ENCODE measurements at places on chromosomes 11 and 22.

GRCh38 chr11:56764976-56765375 is 16.5 kb upstream of the OR9G4 start:
- DNase-seq, result no peak

DNA sequence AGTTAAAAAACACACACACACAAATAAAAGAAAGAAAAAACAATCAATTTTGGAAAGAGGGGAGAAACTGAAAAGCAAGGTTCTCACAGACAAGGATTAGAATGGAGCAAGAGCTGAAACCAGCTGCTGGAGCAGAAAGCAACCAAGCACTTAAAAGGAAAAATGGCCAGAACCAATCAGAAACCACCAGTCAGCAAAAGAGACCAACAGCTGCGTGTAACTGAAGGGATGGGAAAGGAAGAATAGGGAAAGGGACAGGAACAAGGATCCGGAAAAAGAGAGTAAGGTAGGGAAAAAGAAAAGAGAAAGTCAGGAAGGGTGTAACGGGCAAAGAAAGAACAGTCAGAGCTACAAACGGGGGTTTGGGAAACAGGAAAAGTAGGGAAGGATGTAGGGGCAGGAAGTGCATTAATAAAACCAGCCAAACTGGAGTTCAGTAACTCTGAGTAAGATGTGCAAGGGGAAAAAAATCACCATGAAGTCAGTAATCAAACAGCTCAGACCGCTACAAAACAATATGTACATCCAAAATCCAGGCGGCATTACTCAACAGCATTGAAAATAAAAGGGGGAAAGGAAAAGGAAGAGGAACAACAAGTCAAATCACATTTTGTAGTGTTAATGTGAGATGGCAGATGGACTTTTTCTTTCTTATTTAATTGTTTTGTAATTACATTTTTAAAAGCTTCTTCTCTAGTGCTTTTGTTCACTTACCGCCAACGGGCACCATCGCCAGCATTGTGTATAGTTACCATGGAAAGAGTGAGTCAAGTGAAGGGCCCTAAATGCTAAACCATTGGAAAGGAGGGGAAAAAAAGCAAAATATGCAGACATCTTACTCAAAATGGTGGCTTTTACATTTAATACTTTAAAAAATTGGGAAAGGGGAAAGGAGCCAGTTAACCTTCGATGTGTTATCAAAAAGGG is 49.2 kb downstream of the APOL5 start:
- no peak for DNase-seq

DNA sequence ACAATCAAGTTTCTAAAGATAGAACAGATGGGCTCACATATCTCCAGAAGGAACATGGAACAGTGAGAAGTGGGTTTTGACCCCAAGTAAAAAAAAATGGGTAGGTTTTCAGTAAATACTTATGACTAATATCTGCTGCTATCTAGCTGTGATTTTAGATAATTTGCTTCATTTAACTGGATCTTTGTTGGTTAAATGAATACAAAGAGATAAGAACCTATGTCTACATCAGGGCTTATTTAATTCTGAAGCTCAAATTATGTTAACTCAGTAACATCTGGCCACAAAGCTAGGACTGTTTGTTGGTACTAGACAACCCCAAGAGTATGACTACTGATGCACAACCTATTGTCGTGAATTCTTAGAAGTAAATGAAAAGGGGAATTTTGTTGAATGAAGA is 144.4 kb upstream of the SESN3 start:
- DNase-seq, result no peak

DNA sequence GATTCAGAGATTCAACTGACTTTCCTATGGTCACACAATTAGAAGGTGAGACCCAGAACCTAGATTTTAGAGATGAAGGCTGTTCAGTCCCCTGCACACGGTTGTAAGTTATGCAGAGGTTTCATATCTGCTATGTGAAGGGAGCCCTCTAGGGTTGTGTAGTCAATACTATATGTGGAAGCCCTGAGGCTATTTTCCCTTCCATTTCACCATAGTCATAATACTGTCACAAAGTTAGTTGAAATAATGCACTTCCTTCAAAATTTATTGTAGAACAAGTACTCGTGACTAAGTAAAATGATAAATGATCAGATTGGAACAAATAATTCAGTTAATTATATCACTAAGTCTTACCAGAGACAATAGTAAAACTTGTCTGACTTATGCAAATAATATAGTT is 48.8 kb downstream of the ENDOD1 start:
- no peak for DNase-seq

DNA sequence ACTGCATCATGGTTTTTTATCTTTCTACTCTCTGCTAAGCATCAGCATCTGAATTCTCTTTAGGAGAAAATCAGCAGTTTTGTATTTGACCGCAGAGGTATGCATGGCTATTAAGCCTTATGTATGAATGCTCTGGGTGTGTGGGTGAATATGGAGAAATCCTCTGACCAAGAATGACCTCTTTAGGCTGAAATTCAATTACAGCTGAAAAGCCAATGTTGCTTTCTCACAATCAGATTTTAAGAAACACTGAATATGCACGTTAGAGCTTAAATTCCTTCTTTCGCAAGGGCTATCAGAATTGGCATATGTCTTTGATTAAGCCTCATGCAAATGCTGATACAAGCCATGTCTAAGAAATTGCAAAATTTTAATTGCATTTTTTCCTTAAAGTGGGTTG is 43.2 kb downstream of the ARHGAP42 start:
- DNase-seq, result no peak

- no peak for DNase-seq
Measured at GRCh38 chr11:80136991-80137390, 696.2 kb upstream of the TENM4 start.

DNA sequence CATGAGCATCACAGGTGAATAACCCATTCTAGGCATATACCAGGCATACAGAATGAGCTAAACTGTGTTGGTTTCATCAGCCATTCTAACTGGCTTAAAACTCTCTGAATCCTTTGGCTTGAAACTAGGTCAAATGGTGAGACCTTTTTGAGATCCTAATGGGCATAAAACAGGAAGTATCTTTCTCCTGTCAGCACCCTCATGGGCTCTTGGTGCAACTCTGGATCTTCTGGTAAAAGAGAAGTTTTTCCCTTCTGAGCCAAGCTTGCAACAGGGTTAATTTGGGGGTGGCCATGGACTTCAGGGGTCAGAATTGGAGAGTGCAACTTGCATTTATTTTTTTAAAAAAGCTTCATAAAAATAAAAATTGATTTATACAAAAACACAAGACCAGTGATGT is 67.9 kb upstream of the GRAMD1B start:
- DNase-seq, result no peak

DNA sequence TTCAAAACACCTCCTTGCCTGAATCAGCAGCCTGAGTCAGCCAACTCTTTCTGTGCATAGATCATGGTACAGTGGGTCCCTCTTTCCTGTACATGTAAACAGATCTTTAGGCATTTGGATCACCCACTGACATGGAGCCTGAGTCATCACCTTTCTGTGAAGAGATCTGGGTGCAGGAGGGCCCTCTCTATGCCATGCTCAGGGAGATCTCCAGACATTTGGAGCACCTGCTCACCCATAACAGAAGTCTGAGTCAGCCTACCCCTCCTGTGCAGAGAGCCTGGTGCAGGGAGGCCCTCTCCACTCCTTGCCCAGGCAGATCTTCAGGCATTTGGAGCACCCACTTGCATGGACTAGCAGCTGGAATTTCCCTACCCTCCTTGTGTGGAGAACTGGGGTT is 56.2 kb upstream of the GLYAT start:
- DNase-seq, result no peak

GRCh38 chr22:45324311-45324711 is 14.6 kb downstream of the FAM118A start:
- no peak for DNase-seq

- DNase-seq, result no peak
Measured at GRCh38 chr11:3186166-3186953, 21.2 kb upstream of the OSBPL5 start.

DNA sequence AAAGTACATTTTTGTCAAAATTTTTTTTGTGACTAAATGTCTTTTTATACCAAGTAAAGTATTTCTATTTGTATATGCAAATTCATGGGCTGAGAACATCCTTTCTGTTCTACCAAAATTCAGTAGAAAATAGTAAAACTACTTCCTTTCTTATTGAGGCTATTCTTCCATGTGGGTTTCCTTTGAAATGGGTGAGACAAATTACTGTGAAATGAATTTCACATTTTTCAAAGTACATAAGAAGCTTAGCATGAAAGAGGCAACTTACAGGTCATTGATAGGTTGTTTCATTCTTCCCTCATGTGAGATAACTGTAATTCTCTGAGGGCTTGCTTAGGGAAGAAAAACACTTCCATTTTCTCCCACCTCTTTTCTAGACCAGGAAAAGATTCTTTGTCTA is 1.0 kb upstream of the OR6X1 start:
- DNase-seq, result no peak

DNA sequence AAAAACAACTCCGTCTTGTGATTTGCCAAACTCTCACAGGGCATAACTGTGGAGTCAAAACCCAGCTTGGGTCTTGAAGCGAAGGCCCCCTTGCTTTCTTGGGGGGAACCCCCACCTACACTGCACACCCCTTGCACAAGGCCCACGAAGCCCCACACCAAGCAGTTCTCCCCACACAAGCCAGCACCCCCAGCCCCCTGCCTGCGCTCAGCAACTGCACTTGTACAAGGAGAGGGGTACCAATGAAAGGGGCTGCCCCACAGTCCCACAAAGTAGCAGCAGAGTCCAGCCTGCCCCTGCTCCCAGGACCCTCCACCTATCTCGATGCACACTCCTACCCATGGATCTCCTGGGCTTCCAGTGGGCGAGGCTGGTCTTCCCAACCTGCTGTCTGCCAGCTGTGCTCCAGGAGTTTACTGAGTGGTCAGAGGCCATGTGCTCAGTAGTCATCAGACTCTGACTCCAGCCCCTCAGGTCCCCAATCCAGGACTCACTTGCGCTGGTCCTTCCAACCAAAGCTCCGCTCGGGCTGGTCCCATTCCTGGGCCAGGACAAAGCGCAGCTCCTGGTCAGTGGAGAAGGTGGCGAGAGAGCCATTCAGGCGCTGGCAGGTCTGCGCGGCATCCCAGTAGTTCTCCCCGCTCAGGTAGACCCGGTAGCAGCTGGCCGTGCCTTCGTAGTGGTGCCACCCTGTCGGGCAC is 57.7 kb downstream of the DGCR2 start:
- no peak for DNase-seq

GRCh38 chr11:115330684-115331482 is 173.3 kb downstream of the CADM1 start:
- DNase-seq, result no peak

GRCh38 chr22:17717708-17718107 is 56.6 kb downstream of the BID start:
- DNase-seq, result no peak

- peak; percentile 39 for DNase-seq
Measured at GRCh38 chr22:23073526-23074229, 3.4 kb downstream of the GNAZ start.

GRCh38 chr11:88520391-88520790 is 182.9 kb upstream of the CTSC start:
- DNase-seq, result no peak

DNA sequence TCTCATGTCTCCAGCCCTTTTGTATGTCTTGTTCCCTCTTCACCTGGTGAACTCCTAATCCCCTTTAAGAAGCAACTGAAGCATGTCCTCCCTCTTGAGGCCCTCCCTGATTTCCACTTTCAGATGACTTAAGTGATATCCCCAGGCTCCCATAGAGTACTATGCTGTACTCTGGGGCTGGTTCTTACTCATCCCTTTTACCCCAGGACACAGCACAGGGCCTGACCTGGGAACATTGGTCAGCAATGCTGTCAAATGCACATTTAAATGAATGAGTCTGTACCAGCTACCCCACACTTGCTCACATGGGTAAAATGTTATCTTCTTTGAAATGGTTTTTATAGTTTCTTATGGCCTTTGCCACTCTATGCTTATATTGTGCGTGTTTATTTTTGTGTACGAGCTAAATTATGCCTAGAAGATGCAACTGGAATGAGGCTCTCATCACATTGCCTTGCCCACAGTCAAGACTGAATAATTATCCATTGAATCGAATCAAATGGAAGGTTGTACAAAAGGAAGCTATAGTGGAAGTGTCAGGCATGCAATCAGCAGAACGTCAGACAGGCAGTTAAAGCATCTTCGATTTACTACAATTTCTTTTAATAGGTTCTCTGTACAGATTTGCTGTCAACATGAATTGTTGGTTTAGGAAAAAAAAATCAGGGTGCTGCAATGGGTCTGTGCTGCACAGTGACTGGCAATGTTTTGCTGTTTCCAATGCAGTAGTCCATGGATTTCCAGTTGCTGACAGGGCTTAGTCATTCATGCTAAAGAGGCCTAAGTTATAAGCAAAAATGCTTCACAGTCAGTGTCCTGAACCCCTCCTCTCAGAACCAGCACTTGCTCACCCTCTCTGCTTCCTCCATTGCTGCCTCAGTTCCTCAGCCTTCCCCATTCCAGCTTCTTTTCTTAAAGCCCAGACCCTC is 79.5 kb downstream of the PARVA start:
- DNase-seq, result no peak

- no peak for DNase-seq
Measured at GRCh38 chr11:2881076-2881980, 4.2 kb downstream of the CDKN1C start.

GRCh38 chr22:45450921-45451651 is 37.6 kb downstream of the RIBC2 start:
- no peak for DNase-seq

- DNase-seq, result no peak
Measured at GRCh38 chr22:48772286-48772907, 1055.3 kb downstream of the BRD1 start.

DNA sequence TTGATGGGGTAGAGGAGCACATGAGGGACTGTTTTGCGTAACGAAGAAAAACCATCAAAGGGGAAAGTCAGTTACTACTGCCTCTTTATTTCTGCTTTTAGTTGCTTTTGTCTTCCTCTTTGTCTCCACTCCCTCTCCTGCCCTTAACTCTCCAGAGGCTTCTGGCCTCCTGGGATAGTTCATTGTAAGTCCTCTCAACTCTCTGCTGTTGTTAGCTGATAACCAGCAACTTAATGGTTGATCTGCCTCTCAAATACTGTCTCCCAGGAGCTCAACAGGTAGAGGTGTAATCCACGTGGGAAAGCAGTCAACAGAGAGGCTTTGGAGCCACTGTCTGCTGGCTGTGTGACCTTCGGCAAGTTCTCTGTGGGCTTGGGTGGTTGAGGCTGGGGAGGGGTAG is 47.3 kb downstream of the CCDC81 start:
- DNase-seq, result no peak

DNA sequence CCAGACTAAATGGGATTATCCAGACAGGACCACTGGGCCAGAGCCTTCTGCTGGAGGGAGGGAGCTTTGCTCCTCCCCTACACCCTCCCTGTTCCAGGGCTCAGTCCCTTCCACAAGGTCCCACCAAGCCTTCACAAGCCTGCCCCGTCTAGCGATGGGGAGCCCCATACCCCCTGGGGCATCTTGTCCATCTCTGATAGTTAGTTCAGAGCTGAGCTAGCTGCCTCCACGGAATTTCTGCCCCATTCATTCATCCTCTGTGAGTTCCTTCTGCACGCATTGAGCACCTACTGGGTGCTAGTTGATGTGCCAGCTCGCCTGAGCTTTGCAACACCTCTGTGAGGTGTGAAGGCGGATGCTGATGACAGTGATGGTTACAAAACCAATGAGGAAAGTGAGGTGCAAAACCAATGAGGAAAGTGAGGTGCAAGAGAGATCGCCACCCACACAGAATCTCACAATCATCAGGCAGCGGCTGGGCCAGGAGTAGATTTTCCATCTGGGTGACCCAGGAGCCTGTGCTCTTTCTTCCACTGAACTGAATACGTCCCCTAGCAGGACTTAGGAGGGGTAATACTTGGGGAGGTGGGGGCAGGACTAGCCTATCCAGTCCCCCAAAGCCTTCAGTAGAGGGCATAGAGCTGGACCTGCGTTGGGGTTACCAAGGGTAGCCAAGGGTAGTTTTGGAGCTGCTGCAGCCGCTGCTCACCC is 21.5 kb upstream of the CBX7 start:
- DNase-seq, result no peak

GRCh38 chr11:64438986-64439771 is 80.2 kb downstream of the RPS6KA4 start:
- DNase-seq, result no peak

Data from NCI-H2171 (cell line).